Chondrocyte (in vitro differentiated cells): ENCODE measurements at places on chromosomes 13 and 19.

DNA sequence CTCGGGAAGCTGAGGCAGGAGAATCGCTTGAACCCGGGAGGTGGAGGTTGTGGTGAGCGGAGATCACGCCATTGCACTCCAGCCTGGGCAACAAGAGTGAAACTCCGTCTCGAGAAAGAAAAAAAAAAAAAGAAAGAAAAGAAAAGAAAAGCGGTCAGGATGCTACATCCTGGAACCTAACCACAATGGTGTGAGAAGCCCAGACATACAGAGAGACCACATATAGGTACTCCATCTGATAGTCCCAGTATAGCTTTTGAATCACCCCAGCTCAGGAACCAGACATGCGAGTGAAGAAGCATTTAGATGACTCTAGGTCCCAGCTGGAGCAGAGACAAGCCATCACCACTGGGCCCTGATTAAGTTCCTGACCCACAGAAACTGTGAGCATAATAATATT is 3.2 kb downstream of the IFNL1 start:
- DNase-seq: peak; percentile 20

DNA sequence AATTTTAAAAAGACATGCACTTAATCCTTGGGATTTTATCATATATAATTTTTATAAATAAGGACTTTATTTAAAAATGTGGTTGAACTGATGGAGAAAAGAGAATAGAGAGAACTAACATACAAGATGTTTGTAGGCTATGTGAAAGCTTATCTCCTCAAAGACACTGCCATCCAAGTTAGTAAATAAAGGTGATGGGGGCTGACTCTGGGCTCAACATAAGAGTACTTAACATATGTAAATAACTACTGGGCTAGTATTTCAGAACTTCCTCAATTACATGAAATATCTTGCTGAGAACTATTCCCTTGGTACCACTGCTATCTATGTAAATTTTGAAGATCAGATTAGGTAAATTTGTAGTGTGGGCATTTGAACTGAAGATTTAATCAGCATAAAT is 1017.3 kb upstream of the PCDH20 start:
- DNase-seq: no peak

GRCh38 chr19:45906221-45906620 is 3.8 kb upstream of the MYPOP start:
- DNase-seq: no peak

DNA sequence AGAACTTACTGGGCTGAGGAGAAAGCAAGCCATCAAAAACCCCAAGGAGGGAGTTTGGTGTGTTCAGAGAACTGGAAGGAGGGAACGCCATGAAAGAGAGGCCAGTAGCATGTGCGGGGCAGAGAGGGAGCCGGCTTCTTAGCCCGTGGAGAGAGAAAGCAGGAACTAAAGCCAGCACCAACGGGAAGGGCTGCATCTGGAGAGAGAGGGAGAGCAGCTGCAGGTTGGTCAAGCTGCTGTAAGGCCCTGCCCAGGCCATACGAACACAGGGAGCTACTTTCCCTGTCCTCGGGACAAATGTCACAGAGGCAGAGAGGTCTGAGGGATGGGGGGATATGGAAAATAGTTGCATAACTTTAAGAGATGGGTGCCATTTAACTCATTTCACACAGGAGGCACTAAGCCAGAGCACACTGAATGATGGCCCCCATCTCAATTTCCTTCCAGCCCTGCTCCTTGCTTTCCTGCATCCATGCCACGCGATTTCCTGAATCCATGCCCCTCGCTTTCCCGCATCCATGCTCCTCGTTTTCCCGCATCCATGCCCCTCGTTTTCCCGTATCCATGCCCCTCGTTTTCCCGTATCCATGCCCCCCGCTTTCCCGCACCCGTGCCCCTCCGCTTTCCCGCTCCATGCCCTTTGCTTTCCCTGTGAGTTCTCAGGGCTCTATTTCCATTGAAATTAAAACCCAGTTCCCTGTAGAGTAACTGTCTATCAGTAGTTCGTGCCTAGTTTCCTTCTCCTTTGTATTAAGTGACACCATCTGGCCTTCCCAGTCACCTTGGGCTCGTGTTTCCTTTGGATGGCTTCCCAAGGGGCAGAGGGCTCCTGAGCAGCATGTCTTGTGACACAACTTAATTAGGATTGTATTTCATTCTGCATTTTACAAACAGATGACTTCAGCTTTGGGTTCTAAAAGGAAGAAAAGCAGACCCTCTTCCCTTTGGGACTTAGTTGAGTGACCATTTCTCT is 31.5 kb upstream of the TPT1 start:
- DNase-seq: no peak

GRCh38 chr13:37657956-37658355 is 59.4 kb upstream of the POSTN start:
- no peak for DNase-seq

DNA sequence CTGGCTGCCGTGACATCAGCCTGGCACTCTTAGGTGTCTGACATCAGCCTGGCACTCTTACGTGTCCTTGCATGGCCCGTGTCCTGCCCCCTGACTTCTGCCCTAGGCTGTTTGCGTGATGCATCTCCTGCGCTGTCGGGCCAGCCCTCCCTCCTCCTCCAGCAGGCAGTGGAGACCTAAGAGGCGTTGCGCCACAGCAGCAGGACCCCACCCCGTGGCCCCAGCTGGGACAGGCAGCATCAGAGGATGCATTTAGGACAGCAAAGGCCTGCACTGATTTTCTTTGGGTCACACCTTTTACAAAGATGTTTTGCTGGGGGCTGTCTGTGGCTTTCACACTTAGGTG is 65.3 kb downstream of the GPR12 start:
- DNase-seq: no peak

DNA sequence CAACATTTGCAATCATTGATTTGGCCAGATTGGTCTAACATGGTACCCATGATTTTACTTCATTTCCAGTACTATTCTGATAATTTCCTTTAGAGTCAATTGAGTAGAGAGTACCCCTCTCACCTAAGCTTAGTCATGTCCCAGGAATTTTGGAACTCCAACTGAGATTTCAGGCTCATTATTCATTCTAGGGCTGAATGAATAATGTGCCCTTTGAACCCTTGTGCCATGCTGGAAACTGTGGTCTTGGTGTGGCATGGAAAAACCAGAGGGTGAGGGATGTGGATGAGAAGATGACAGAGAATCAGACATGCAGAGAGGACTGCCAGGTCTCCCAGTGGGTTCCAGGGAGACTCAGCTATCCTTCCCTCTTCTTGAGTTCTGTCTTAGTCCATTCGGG is 30.2 kb downstream of the ITM2B start:
- no peak for DNase-seq

- DNase-seq: no peak
These were observed 4.4 kb upstream of the REXO1 start for GRCh38 chr19:1852581-1853128.

GRCh38 chr19:29532097-29532496 is 6.3 kb downstream of the VSTM2B start:
- DNase-seq: no peak

DNA sequence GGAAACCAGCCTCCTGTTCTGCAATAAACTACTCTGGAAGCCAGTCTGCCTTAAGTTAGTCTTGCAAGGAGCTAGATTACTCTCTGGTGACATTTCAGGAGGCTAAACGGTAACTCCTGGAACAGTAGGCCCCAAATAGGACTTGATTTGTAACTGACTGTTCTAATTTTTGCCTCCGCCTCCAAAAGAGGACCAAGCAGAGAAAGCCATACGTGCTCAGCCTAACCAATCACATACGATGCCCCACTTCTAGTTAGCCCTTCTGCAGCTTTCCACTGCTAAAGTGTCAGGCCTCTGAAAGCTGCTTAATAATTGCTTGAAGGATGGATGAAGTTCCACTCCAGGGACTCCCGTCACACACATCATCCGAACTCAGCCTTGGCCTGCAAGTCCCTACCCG is 744 bp downstream of the ZNF805 start:
- no peak for DNase-seq

DNA sequence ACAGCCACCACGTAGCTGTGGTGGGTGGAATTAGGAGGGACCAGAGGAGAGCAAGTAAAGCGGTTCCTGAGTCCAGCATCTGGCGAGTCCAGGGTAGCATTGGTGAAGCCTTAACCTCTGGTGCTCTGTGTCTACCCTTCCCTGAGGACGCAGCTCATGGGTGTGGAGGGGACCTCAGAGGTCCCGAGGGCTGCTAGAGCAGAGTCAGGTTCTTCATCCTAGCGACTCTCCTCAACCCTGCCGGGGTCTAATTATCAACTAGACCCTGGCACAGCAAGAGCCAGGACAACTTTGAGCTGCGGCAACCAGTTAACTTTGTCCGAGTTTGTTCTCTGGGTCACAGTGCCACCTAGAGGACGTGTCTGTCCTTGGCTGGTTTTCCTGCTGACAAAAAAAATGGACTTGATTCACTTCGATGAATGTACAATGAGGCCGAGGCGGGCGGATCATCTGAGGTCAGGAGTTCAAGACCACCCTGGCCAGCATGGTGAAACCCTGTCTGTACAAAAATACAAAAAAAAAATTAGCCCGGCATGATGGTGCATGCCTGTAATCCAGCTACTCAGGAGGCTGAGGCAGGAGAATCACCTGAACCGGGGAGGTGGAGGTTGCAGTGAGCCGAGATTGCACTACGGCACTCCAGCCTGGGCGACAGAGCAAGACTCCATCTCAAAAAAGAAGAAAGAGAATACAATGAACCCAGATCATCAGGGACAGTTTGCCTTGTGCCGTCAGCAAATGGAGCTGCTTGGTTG is 25.0 kb downstream of the TSSK6 start:
- no peak for DNase-seq

DNA sequence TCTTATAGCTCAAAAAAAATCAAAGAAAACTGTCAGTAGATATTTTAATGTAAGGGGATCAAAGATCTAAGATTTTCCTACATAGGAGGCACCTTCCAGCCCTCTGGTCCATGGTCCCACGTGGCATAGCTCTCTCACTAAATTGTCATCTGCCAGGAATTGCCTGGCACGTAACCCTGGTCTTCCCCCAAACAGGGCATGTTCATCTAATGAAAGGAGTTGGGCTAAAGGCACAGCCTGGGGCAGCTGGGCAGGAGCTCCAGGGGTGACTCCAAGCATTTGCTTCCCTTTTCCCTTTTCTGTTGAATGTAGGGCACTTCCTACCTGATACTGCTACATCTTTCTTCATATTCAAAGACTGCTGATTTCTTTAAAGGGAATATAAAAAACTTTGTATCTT is 148.7 kb downstream of the COL4A1 start:
- DNase-seq: no peak

DNA sequence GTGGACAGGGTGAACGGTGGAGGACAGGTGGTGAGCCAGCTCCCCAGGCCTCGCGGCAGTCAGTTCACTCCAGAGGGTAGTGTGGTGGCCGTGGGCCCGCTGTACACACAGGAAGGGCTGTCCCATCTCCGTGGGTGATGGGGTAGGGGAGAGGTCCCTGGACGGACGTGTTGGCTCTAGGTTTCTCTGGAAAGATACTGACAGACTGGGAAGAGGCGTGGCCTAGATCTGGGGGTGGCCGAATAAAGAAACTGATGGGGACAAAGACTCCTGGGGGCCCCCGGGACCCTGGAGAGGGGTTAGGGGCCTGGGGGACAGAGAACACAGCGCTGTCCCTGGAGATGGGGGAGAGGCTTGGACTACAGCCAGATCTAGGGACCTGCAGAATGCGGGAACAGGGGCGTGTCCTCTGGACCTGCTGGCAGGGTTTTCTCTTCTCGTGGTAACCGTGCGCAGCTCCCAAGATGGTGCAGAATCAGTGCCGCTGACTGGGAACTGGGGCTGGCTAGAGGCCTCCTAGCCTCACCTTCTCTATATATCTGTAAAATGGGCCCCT is 4.0 kb upstream of the PRAM1 start:
- no peak for DNase-seq

DNA sequence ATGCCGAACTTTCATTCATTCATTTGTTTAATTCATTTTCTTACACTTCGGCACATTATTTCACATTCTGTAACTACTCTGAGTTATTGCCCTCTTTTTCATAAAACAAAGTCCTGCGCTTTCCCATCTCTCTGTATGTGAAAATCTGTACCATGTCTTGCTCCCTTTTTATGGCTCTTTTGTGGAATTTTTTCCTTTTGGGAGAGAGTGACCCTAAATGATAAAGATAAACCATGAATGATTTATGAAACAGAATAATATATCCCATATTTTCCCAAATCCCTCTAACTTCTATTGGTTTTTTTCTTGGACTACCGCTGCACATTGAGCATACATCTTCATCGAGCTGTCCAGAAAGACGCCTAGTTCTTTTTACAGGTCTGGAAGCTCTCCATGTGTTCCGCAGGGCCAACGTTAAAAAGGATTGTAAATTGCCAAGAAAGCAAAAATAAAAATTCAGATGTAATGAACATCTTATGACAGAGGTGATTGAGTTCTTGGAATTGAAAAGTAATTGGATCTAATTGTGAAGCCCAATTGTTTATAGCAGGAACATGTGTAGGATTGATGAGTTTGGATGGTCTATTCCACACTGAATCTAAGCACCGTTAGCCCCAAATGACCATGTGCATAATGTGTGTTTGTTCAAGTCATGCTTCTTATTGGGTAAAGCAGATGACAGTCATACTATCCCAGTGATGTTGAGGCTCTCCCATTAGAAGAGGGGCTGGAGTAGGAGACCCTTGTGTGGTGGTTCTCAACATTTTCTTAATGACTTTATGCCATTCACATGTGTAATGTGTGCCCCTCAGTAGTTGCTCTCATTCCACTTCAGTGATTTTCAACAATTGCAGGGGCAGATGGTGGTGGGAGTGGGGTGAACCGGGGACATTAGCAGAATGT is 378.9 kb downstream of the DLEU7 start:
- no peak for DNase-seq

- no peak for DNase-seq
These were observed 3.8 kb downstream of the DOCK9 start for GRCh38 chr13:98974053-98974452.

GRCh38 chr13:30158774-30159445 is 148.4 kb downstream of the KATNAL1 start:
- DNase-seq: no peak

DNA sequence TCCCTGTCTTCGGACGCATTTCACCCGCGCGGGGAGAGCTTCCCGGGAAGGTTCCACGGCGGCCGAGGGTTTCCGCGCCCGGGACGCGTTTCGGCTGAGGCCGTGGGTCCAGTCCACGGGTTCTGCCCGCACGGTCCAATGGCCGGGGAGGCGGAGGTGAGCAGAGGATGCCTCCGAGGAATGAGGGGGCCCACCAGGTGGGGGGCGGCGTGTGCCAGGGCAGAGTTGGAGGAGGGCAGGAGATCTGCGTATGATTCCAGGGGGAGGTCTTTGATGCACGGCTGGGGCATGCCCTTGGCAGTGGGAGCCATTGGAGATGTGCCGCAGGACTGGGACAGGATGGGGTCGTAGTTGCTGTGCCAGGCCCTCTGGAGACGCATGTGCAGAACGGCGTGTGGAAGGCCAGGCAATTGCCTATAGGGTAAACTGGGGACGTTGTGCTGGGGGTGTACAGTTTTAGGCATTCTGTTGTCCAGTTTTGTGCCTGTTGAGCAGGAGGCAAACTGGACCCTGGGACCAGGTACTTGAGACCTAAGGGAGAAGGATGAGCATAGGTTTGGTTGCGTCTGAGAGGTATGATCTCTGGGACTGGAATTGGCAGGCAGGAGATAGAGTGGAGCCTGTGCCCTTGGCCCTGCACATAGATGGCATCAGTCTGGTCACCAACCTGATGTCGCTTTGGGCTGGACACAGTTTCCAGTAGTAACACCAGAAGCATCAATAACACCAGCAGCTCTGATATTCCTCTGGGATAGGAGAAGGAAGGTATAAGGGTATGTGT is 751 bp downstream of the ZNF584 start:
- DNase-seq: no peak
